RCC 7860 (cell line): ENCODE measurements at places on chromosomes 3 and 15.

GRCh38 chr15:41849204-41849603 lies 10.6 kb downstream of the PLA2G4B start:
- no peak for DNase-seq

- DNase-seq, result no peak
Observed at GRCh38 chr3:97821287-97821773, 481 bp upstream of the CRYBG3 start.

DNA sequence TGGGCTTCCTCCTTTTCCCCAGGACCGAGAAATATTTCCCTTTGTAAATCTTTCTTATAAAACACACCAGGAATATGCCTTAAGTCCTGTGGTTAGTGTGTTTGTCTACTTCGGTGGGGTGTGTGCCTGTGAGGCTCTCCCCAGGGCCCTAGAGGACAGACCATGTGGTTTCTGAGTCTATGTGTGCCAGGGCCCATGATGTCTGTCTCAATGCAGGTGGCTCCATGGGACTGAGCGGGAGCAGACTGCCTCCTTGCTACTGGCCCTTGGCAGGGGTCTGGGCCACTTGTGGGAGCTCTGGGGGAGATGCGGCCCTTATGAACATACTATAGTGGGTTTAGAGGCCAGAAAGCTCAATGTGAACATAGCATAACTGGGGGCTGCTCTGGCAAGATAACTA lies 37.6 kb downstream of the SCN5A start:
- no peak for DNase-seq

GRCh38 chr15:48541341-48542278 lies 103.9 kb downstream of the FBN1 start:
- DNase-seq, result no peak

GRCh38 chr15:67460521-67460920 lies 60.4 kb upstream of the C15orf61 start:
- no peak for DNase-seq

GRCh38 chr3:157082305-157082982 lies 77.5 kb downstream of the CCNL1 start:
- peak; percentile 91 for DNase-seq
